Globus pallidus (tissue), 1 donor: ENCODE measurements at places on chromosomes 2 and 18.

DNA sequence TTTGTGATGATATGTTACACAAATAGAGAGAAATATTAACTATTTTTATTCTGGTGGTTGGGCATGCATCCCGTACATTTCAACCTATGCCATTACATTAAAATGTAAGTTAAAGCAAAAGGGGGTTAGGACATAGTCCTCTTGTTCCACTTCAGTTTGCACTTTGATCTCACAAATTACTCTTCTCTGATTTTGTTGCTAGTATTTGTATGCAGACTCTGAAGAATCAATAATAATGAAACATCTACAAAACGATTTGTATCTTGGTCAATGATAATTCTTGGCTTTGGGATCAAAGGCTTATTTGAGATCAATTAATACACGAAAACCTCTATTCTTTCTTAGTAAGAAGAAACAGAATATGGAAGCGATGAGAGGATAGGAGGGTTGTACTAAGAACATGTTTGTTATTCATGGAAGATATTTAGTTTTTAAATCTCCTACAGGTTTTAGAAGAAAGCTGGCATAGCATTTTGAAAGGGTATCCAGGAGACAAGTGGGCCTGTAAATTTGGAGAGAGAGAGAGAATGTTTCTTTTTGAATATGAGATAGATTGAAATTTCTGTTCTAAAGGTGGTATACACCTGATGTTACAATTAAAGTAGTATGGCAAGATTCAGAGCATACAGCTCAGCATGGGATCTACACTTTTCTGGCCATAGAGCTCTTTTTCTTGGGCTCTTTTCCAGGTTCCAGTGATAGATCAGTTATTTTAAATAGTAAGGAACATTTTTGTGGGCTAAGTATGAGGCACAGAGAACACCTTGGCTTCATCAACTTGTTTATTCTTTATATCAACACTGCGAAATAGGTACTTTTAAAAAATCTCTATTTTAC, 347.9 kb downstream of the PTPRM start:
- DNase-seq = no peak

DNA sequence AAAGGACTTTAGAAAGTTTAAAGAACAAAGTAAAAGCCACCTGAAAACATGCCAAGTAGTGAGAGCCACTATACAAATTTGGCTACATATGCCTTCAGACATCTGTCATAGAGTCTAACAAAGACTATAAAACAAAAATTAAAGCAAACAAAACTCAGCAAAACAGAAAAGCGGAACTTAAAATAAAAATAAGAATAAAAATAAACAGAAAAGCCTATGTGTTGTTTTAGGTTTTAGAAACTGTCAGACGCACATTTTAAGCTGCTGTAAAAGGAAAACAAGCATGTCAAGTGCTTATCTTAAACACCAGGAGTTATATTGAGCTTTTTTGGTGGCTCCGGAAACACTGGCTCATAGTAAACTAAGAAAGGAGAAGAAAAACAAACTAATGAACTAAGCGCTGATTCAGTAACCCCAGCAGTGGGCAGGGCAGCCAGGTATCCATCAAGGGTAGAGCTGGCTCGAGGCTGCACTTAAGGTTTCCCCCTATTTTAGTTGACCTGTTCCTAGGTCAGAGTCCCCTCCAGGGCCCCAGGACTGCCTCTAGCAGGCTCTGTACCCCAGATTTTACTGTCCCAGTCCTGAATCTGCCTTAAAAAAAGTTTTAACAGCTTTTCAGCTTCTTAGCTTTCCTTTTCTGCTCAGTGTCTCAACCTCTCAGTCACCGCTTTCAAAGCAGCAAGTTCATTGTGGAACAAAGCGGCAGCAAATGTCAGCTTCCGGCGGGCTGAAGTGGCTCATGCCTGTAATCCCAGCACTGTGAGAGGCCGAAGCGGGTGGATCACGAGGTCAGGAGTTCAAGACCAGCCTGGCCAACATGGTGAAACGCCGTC, 15.4 kb upstream of the RMC1 start:
- no peak for DNase-seq

DNA sequence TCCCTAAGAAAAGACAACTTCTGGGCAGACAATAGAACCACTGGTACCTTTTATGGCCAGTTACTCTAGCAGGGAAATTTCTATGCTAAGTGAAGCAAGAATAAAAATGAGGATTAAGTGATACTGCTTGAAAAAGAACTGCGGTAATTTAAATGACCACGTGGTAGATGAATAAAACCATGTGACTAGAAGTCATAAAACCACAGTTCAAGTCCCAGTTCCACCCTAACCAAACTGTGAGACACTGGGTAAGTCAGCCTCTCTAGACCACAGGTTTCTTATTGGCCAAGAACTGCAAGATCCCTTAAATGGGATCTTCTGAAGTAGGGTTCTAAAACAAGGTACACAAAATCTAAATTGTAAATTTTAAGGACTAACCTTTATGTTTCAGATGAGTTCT, 12.7 kb downstream of the TMEM237 start:
- DNase-seq = no peak

DNA sequence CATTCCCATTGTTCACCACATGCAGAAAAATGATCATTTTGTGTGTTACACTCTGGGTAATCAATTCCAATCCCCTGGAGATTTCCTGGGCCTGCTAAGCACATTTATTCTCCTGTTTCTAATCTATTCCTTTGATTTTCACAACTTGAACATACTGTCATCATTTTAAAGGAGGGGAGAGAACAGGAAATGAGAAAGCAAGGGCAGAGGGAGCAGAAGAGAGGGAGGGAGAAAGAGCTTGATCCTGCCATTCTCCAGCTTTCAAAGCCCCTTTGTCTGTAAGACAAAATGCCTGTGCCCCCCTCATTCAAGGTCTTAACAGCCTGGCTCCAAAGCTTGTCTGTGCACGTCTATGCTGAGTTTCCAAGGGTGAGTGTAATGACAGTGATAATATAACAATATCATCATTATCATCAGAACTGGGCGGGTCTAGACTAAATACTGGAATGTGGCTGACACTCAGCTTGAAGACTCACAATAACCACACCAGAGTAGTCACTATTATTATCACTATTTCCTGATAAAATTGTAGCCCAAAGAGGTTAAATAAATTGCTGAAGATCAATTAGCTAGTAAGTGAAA, 164.4 kb upstream of the KLHL29 start:
- DNase-seq = no peak

- no peak for DNase-seq
Measured at GRCh38 chr18:3162181-3162580, 57.6 kb downstream of the MYOM1 start.

GRCh38 chr2:195560209-195560895, 96.7 kb upstream of the SLC39A10 start:
- no peak for DNase-seq

- DNase-seq = no peak
Measured at GRCh38 chr2:72781480-72781879, 44.4 kb downstream of the EXOC6B start.
